ENCODE measurements at places on chromosomes 16 and 17.

DNA sequence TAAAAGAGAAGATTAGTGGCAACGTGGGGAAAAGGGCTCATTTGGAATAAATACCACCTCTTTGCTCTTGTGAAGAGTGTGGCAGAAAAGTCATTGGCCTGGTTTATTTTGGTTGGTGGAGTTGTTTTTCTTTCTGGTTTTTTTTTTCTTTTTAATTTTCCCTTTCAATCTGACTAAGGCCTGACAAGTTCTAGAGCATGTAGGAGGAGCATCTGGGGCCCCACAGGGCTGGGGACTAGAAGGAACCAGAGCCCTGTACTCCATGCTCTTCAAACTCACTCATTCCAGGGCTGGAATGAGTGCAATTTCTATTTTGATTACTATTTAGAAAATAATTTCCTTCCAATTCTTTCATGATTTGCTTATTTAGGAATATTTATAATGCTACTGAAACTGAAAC lies 13.3 kb downstream of the IRX5 start:
- no peak for DNase-seq

DNA sequence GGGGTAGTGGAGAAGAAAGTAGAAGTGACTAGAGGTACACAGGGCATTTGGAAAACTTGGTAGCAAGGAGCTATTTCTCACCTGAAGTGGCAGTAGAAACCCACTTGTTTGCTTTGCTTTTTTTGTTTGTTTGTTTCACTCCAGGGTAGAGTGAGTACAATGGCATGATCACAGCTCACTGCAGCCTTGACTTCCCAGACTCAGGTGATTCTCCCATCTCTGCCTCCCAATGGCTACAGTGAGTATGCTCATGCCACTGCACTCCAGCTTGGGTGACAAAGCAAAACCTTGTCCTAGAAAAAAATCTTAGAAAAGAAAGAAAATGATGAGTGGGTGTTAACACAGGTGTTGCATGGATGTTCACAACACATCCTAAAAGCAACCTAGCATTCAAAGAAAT lies 40.4 kb downstream of the SCNN1G start:
- DNase-seq = no peak

GRCh38 chr17:1873418-1873817 lies 43.6 kb downstream of the RPA1 start:
- no peak for DNase-seq

- no peak for DNase-seq
These were observed 4.7 kb downstream of the TMEM106A start for GRCh38 chr17:43216369-43216761.

DNA sequence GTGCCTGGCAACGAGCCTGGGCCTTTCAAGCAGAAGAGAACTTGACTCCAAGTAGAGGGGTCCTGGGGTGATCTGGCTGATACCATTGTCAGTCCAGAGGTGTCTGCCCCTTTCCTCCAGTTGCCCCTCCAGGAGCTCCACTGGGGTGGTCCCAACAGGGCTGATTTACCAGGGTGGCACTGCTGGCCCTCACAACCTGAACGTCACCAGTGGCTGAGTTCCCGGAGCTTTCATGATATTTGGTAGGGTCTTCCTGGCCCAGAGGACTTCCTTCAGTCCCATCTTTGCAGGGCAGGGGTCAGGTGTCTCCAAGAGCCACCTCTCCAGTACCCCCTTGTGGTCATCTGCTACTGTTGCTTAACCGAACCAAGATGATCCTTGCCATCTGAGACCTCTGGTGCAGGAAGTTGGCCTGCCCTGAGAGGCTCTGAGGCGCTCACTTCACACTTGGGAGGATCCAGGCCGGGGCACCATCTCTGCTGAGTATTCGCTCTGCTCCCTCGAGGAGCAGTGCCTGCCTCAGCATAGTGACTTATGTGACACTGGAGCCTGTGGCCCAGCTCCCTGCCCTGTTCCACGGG lies 3.5 kb downstream of the LIMD2 start:
- DNase-seq = no peak

DNA sequence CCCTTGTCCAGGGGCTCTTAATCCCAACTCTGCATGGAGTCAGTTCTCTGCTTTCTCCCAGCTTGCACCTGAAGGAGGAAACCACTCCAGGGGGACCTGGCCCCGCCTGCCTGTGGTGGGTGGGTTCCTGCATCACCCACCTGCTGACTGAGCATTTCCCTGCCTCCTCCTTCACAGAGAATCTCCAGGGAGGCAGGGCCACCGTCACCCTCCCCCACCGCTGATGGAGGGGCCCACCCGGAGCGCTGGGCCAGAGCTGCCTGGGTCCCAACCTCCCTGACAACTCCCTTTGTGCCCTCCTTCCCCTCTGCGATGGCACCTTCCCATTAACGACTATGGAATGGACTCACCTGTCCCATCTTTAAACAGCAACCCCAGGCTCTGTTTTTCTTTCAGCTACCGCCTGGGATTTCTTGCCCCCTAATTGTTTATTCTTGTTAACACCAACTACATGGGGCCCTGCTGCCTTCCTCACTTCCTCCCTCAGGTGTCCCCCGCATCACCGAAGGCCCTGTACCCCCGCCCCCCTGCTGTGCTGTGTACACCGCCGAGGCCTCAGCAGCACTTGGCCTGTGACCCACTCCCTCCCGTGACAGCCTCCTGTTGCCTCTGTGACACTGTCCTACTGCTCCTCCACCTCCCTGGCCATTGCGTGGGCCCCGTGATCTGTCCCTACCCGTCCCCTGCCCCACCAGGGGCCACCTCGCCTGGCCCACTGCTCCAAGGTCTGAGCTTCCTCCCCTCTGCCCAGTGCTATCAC lies 842 bp upstream of the TEDC2 start:
- DNase-seq = no peak

- no peak for DNase-seq
These were observed 6.9 kb downstream of the CYBC1 start for GRCh38 chr17:82443465-82444283.

- no peak for DNase-seq
These were observed 89.3 kb downstream of the SDR42E1 start for GRCh38 chr16:81921843-81922584.

DNA sequence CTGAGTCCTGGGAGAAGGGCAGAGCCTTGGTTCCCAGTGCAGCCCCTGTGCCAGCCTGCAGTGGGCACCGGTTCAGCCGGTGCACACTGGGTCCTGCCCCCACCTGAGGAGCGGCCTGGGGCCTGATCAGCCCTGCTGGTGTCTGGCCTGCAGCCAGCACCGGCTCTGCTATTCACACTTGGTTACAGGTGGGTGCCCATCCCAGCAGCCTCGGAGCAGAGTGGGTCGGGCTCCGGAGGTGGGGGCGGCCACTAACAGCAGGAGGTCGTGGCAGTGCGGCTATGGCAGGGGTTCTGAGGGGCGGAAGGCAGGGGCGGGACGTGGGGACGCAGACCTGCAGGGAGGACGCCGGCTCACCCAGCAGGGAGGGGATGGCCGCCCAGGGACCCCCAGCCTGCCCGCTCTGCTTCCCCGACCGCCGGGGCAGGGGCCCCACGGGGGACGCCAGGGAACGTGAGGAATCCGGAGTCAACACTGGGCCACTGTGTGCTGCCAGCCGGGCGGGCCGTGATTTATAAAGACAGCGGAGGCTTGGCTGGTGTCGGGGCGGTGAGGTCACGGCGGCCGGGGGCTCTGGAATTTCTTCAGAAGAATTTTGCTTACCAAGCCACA lies 20.3 kb downstream of the METRNL start:
- no peak for DNase-seq

- DNase-seq = no peak
These were observed 21.4 kb downstream of the MPRIP start for GRCh38 chr17:17063546-17064122.

DNA sequence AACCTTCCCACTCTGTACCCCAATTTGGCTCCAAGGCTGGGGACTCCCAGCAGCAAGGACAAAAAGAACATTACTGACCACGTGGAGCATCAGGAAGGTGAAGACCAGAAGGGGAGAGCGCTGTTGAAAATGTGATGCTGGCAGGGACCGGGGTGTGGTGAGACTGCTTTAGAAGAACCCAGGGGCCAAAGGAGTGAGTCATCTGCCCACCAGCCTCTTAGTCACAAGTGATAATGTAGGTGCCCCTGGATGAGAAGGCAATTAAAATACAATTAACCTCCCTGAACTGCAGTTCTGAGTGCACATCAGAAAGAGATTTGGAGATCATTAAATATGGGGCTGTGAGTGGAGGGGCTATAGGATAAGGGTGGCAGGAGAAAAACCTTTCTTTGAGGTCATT lies 366.6 kb upstream of the CCL2 start:
- DNase-seq = no peak

DNA sequence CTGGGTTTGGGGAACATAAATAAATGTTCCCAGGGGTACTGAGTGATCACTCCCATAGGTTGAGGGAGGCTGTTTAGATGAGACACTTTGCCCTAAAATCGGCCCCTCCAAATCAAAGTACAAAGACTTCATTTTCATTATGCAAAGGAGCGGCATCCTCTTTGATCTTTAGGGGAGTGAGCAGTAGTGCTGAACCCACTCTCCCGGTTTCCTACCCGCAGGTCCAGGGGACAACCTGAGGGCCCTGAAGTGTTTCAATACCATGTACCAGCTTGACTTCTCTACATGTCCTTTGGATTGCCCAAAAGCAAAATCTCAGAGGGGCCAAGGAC lies 3.6 kb downstream of the HOXB6 start:
- no peak for DNase-seq

DNA sequence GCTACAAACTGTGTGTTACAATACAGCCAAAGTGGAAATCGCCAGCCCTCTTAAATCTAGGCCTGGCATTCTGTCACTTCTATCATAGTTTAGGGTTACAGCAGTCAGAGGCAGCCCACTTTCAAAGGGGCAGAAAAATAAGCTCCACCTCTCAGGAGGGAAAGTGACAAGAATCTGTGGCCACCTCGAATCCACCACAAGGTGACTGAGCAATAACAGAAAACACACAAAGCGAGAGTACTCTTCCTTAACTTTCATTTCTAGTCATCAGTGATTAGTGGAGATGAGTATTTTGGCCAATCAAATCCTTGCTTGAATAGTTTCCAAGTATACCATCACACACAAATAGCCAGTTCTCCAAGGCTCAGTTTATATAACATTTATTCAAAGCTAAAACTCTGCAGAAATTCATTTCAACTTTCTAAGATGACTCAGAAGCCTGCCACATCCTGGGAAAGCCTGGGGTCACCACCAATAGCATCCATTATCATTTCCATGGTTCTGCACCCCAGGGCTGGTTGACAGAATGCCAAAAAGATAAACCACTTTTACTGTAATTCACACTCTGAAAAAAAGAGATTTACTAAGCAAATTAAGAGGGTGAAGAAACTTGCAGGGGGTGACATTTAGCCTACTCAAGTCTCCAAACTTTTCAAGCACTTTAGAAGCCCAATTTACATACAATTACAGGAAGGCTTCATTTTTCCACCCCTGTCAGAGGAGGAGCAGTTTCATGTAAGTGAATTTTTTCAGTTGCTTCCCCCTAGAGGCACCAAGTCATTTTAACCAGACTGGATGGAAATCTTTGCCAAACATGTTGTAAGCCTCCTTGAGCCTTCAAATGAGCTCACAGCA lies 66.8 kb downstream of the SALL1 start:
- no peak for DNase-seq

GRCh38 chr17:45334701-45335677 lies 18.2 kb upstream of the MAP3K14 start:
- no peak for DNase-seq

GRCh38 chr17:68662037-68662432 lies 60.9 kb upstream of the FAM20A start:
- no peak for DNase-seq

DNA sequence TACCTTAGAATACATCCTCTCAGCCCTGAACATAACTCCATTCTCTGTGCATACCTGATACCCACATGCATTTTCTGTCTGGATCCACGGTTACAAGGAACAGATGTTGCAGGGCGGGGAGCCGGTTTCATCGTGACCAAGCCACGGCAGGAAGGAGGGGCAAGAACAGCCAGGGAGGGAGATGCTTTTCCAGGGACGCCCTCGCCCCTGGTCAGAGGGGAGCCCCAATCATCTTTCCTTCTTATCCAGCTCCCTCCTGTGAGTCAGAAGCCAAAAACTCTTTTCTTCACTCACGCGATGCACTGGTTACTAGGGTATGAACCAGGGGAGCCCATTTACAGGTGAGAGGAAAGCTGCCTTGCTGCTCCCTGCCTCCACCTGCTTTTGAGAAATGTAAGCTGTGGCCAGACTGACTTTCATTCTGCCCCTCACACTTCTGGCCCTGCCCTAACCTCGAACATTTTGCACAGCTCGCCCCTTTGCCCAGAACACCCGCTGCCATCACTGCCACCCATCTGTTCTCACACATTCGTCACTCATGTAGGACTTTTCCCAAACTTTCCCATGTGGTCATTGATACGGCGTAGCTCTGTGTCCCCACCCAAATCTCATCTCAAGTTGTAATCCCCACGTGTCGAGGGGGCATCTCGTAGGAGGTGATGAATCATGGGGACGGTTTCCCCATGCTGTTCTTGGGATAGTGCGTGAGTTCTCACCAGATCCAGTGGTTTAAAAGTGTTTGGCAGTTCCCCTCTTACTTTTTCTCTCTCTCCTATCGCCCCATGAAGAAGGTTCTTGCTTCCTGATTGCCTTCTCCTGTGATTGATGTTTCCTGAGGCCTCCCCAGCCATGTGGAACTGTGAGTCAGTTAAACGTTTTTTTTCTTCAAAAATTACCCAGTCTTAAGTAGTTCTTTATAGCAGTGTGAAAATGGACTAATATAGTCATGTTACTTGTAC lies 20.5 kb downstream of the FOXL1 start:
- DNase-seq = no peak

GRCh38 chr16:71777329-71777728 lies 31.3 kb downstream of the AP1G1 start:
- DNase-seq = no peak

GRCh38 chr16:11473728-11474127 lies 113.0 kb downstream of the LITAF start:
- no peak for DNase-seq

- DNase-seq = no peak
These were observed 196.9 kb upstream of the CDH11 start for GRCh38 chr16:65318590-65319257.

DNA sequence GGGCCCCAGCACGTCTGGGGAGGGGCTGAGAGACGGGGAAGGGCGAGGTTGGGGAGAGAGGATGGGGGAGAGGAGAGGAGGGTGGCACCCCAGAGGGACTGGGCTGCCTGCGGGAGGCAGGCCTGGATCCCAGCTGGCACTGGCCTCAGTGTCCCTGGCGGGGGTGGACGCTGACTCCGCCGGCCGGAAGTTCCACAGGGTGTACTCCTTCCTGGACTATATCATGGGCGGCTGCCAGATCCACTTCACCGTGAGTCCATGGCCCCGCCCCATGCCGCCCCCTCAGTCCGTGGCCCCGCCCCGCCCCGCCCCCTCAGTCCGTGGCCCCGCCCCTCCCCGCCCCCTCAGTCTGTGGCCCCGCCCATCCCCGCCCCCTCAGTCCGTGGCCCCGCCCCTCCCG lies 11.3 kb downstream of the CPNE7 start:
- DNase-seq = no peak

DNA sequence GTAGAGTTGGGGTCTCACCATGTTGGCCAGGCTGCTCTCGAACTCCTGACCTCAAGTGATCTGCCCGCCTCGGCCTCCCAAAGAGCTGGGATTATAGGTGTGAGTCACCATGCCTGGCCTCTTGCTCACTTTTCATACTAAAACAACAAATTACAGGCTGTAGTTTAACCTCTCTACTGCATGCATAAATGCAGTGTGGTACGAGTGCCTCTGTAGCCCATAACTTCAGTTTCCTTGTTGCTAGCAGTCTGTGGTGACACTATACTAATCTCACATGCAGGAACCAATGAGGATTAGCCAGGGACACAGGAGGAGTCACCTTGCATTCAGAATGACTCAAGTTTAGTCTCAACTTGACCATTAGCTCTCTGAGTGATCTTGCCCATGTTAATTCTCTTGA lies 20.1 kb downstream of the HMOX2 start:
- no peak for DNase-seq

All from activated T-helper 1 cell treated with Interleukin-2 at 50 U/mL for 16 hours (primary cell).